Naive thymus-derived CD4-positive, alpha-beta T cell (primary cell): ENCODE measurements at places on chromosomes 13 and 19.

GRCh38 chr19:44107751-44108150 lies 5.4 kb upstream of the ZNF225 start:
- peaks cover 7% of the 10 kb centered on the region for H3K4me1 ChIP-seq
- H3K27ac ChIP-seq, result no peak overlapping the region
- H3K36me3 ChIP-seq, result no peaks in the 10 kb centered on the region
- H3K27me3 ChIP-seq, result no peaks in the 10 kb centered on the region
- no peak overlapping the region for H3K4me3 ChIP-seq
- DNase-seq, result no peak

DNA sequence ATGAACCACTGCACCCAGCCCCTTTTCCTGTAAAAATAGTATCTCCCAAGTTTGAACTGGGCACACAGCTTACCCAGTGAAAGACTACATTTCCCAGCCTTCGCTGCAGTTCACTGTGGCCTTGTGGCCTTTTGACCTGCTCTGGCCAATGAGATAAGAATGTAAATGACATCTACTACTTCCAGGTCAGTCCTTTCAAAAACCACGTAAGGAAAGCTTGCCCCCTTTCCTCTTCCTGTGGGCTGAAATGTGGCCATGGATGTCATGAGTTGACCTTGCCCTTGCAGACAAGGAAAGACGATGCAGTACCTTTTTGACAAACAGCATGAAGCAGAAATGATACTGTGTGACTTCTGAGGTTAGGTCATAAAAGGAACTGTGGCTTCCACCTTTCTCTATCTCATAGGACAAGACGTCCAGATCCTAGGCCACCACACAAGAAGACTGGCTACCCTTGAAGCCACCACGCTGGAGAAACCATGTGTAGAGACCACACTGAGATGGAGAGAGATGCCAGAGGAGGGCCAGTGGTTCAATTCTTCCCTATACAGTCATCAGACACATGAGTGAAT lies 19.9 kb downstream of the ACER1 start:
- no peak overlapping the region for H3K4me3 ChIP-seq
- H3K27me3 ChIP-seq, result no peaks in the 10 kb centered on the region

GRCh38 chr19:44112802-44113137 lies 429 bp upstream of the ZNF225 start:
- no peak for DNase-seq
- H3K36me3 ChIP-seq, result peaks cover 4% of the 10 kb centered on the region
- peak overlapping the region; percentile 89 for H3K4me3 ChIP-seq
- H3K27ac ChIP-seq, result peak overlapping the region; percentile 68

GRCh38 chr19:7393459-7393858 lies 44.7 kb downstream of the ARHGEF18 start:
- H3K4me1 ChIP-seq, result peaks cover 32% of the 10 kb centered on the region
- H3K36me3 ChIP-seq, result peaks cover 34% of the 10 kb centered on the region
- peak overlapping the region; percentile 69 for H3K27ac ChIP-seq
- H3K27me3 ChIP-seq, result no peaks in the 10 kb centered on the region
- no peak overlapping the region for H3K4me3 ChIP-seq
- no peak for DNase-seq

DNA sequence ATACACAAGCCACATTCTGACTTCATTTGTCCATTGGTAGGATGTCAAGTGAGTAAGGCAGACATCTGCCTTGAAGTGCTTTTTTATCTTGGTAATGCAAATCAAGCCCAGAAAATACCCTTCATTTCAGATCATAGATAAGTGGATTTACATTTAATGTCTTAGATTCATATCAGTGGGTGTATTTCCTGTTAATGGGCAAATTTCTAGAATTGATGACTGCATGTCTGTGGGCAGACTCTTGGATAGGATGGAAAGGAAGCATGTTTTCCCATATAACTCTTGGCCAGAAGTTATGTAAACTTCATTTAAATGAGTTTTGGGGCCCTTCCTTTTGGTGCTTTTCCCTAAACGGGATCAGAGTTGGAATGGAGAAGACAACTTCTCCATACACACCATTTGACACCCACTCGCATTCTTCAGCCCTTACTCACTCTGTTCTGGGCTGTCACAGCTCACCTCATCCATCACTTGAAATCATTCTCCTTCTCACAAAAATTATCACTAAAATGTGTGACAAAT lies 154.6 kb downstream of the FLT1 start:
- H3K4me1 ChIP-seq, result no peaks in the 10 kb centered on the region
- no peak overlapping the region for H3K4me3 ChIP-seq
- no peaks in the 10 kb centered on the region for H3K36me3 ChIP-seq
- DNase-seq, result no peak
- no peak overlapping the region for H3K27ac ChIP-seq

DNA sequence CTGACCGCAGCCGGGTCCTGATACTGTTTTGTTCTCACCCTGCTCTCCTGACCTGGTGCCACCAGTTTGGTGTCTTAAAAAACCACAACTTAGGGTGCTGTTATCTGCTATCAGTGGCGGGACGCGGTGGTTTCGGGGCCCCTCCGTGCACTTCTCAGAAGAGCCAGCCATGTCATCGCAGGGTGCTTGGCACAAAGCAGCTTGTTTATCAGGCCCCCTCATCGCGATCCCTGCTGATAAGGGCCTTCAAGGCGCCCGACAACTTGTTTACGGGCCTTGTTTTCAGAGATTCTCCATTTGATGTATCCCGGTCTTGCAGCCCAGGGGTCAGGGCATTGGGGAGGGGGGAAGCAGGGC lies 58.1 kb upstream of the KLF2 start:
- H3K27me3 ChIP-seq, result no peaks in the 10 kb centered on the region
- H3K4me1 ChIP-seq, result peaks cover 45% of the 10 kb centered on the region
- H3K36me3 ChIP-seq, result no peaks in the 10 kb centered on the region

GRCh38 chr19:40663695-40664692 lies 26.5 kb downstream of the NUMBL start:
- no peak for DNase-seq
- no peaks in the 10 kb centered on the region for H3K27me3 ChIP-seq
- H3K4me3 ChIP-seq, result peak overlapping the region; percentile 75
- H3K27ac ChIP-seq, result peak overlapping the region; percentile 75

DNA sequence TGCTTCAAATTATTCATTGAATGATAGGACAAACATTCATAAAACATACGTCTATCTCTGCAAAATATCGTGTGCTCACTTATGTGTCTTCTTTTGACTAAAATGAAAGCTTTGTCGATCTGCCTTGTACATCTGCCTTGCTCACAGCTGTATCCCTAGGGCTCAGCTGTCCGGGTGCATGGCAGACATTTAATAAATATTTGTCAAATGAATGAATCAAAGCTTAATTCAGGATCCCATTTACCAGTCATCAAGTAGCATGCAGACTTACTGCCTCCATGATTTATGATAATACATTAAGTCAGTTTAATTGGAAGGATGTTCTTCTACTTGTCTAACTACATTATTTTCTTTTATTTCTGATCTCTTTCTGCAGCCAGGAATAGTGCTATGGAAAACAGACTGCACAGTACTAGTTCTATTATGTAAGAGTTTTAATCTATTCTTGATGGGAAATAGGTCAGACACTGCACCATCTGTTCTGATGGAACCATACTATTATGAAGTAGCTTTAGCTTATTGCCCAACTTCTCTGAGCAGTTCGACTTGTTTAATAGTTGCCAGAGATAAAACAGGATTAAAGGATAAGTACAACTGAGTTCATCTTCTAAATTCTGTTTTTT lies 13.2 kb downstream of the SLC46A3 start:
- peaks cover 34% of the 10 kb centered on the region for H3K36me3 ChIP-seq
- no peaks in the 10 kb centered on the region for H3K4me1 ChIP-seq
- no peak overlapping the region for H3K27ac ChIP-seq
- no peak for DNase-seq
- H3K27me3 ChIP-seq, result no peaks in the 10 kb centered on the region

DNA sequence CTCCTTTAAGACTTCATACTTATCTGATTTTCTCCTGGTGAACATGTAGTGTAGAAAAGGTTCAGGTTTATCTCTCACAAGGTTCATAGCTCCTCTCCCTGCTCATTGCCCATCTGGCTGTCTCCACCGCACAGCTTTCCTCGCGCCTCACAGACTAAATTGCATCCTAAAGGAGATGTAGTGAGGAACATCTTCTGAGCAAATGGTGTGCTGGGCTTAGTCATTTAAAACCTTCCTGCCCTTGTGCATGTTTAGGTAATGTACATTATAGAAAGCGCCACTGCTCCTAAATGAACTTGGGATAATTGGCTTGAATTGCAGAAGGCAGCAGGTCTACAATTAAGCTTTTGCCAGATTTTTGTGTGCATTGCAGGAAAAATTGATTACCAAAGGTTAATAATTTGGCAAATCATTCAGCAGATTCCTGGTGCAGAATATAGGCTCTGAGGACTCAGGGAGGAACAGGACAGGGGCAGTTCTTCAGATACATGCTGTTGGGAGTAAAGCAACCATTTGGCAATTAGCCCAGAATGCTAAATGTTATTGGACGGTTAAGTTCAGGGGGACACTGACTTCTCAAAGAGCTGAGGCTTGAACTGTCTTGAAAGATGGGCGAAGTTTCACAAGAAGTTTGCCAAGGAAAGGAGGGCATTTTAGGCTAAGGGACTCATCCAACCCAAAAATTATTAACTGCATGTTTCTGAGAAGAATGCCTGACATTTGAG lies 108.4 kb upstream of the CLDN10 start:
- H3K4me3 ChIP-seq, result no peak overlapping the region
- no peaks in the 10 kb centered on the region for H3K36me3 ChIP-seq
- H3K27ac ChIP-seq, result no peak overlapping the region
- no peaks in the 10 kb centered on the region for H3K27me3 ChIP-seq

DNA sequence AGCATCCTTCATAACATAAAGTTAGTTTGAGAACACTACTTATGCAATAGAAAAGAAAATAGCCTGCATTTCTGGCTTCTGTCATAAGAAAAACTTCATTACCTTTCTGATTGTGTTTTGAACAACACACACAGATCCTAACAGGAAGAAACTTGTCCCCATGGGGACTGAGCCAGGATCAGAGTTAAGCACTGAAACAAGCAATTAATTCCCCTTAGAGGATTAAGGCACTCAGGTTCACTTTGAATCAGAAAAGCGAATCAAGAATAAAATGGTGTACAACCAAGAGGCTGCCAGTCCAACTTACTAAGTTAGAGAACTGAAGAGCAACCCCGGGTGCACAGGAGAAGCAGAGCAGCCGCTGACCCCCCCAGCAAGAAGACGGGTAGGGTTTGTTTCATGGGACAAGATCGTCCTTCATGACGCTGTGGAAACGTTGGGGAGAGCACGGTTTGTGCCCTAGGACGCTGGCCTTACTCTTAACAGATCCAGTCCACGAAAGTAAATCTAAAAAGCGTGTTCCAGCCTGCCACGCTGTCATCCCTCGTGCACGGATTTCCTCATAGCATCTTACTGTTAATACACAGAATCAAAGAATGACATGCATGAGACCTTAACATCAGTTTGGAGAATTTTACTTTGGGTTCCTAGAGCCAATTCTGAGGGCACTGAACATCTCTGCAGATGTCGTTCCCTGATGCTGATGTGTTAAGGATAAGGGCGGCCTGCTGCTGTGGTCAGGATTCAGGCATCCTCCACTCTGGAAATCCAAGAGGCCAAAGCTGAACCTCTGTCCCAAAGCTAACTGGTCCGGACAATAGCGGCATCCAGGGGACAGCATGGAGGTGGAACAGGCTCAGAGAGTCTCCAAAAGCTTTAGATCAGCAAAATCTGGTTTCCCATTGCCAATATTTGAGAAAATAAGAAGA lies 46.4 kb downstream of the GGACT start:
- H3K4me1 ChIP-seq, result no peaks in the 10 kb centered on the region
- no peak overlapping the region for H3K27ac ChIP-seq
- H3K4me3 ChIP-seq, result no peak overlapping the region

GRCh38 chr19:2337329-2337707 lies 8.8 kb downstream of the SPPL2B start:
- no peak overlapping the region for H3K27ac ChIP-seq
- H3K36me3 ChIP-seq, result no peaks in the 10 kb centered on the region
- DNase-seq, result no peak
- no peak overlapping the region for H3K4me3 ChIP-seq
- H3K4me1 ChIP-seq, result peaks cover 17% of the 10 kb centered on the region
- no peaks in the 10 kb centered on the region for H3K27me3 ChIP-seq

GRCh38 chr19:30375553-30376031 lies 3.4 kb downstream of the ZNF536 start:
- no peak overlapping the region for H3K27ac ChIP-seq
- H3K4me1 ChIP-seq, result no peaks in the 10 kb centered on the region
- H3K27me3 ChIP-seq, result peaks cover 3% of the 10 kb centered on the region
- no peak for DNase-seq

DNA sequence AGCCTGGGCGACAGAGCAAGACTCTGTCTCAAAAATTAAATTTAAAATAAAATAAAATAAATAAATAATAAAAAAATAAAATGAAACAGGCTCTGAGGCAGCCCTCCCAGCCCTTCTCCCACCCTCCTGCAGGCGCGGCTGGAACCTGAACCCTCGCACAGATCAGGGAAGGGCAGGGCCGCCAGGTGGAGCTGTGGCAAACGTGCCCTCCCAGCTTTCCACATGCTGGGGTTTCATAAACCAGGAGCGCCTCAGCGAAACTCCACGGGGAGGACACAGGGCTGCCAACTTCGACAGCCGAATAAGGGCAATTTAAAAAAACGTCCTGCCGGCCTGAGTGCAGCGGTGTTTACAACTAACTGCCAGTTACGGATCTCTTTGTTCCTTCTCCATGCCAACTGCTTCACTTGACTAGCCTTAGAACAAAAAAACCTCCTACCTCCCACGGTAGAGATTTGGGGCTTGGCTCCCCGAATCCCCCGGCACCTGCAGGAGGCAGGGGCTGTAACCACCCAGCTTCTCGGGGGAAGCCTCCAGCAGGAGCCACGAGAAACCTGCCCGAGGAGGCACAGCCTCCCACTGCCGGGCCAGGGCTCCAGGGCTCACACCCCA lies 15.9 kb downstream of the ZNF787 start:
- no peaks in the 10 kb centered on the region for H3K27me3 ChIP-seq
- no peak overlapping the region for H3K27ac ChIP-seq
- peak; percentile 68 for DNase-seq
- no peaks in the 10 kb centered on the region for H3K36me3 ChIP-seq
- peaks cover 5% of the 10 kb centered on the region for H3K4me1 ChIP-seq

GRCh38 chr19:43780706-43781525 lies at the start of gene KCNN4:
KCNN4 (minus strand) TSS chr19:43780973; CDS start chr19:43780861, 112 bp downstream.
- DNase-seq, result peak; percentile 31
- H3K36me3 ChIP-seq, result no peaks in the 10 kb centered on the region
- peak within 1 kb of the TSS; percentile 71 for H3K27ac ChIP-seq

GRCh38 chr19:51786646-51787494 lies 8.1 kb upstream of the FPR3 start:
- H3K27ac ChIP-seq, result no peak overlapping the region
- no peak overlapping the region for H3K4me3 ChIP-seq
- H3K27me3 ChIP-seq, result no peaks in the 10 kb centered on the region
- no peak for DNase-seq
- H3K4me1 ChIP-seq, result no peaks in the 10 kb centered on the region
- no peaks in the 10 kb centered on the region for H3K36me3 ChIP-seq

DNA sequence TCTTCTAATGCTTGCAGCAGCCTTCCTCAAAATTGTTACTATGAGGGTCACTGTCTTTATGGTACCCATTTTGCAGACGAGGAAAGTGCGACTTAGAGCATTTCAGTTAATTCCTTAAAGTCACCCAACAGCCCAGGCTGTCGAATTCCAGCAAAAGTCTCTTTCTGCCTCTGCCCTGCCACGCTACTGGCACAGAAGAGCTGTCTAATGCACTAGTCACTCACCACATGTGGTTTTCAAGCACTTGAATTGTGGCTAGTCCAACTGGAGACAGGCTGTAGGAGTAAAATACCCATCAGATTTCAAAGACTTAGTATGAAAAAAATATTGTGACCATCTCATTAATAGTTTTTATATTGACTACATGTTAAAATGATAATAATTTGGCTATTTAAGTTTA lies 1.7 kb downstream of the FPR1 start:
- H3K4me1 ChIP-seq, result no peaks in the 10 kb centered on the region
- DNase-seq, result no peak
- H3K4me3 ChIP-seq, result no peak overlapping the region
- no peaks in the 10 kb centered on the region for H3K36me3 ChIP-seq
- no peaks in the 10 kb centered on the region for H3K27me3 ChIP-seq

GRCh38 chr19:39408392-39409207 lies 2.0 kb downstream of the ZFP36 start:
- peak overlapping the region; percentile 100 for H3K4me3 ChIP-seq
- peak overlapping the region; percentile 100 for H3K27ac ChIP-seq
- no peaks in the 10 kb centered on the region for H3K27me3 ChIP-seq
- H3K36me3 ChIP-seq, result peaks cover 14% of the 10 kb centered on the region
